ENCODE measurements at places on chromosomes 12 and 14. TPM values are rescaled to one million over a fixed set of nuclear protein-coding genes. Genes with fewer than 3 reads are reported as not detected.

The CABP1 gene
- 0.11 TPM for total RNA-seq

The SERPINA3 gene
- not detected for total RNA-seq

The GNB3 gene
- total RNA-seq: 0.85 TPM

The PKP2 gene
- total RNA-seq: 0.22 TPM

The FGF6 gene
- total RNA-seq: not detected

The IL22 gene
- not detected for total RNA-seq

The CFAP73 gene
- total RNA-seq: 1.2 TPM

The IL23A gene
- 27.5 TPM for total RNA-seq

The DBX2 gene
- not detected for total RNA-seq

The PPP1R36 gene
- not detected for total RNA-seq

The TNFAIP2 gene
- 4.4 TPM for total RNA-seq

The SRGAP1 gene
- total RNA-seq: not detected

The TMEM63C gene
- 0.58 TPM for total RNA-seq

The NKX2-8 gene
- total RNA-seq: not detected

The NKX2-1 gene
- total RNA-seq: not detected

The MYO1H gene
- not detected for total RNA-seq

The NANOG gene
- total RNA-seq: not detected

The DDIT3 gene
- 145 TPM for total RNA-seq

All from CD4-positive, alpha-beta T cell (primary cell).